ENCODE measurements at places on chromosomes 5 and 9.
A peak's percentile ranks its signal among the peaks of the same experiment; 100 is the strongest.

DNA sequence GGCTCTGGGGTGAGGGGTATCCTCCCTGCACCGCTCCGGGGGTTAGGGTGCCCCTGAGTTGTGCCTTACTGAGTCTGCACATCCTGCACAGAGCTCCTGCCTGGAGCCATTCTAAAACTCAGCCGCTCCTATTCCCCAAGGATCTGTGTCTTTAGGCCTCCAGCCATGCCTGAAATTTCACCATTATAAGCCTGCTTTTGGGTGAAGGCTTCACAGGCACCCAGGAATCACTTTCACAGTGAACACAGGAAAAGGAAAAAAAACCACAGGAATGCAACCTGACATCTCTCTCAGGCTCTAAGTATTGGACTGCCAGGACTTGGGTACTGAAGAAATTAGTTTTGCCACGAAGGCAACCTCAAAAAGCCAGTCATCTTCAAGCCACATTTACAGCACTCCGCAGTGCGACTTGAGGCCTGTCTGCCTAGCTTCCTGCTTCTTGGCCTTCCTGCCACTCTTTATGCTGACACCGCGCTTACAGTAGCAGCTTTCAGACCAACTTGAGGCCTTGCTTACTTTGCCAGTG, 30.9 kb downstream of the GALNT10 start:
- DNase-seq = peak; percentile 57

GRCh38 chr5:61649231-61649630, 317.2 kb downstream of the ZSWIM6 start:
- DNase-seq = no peak

DNA sequence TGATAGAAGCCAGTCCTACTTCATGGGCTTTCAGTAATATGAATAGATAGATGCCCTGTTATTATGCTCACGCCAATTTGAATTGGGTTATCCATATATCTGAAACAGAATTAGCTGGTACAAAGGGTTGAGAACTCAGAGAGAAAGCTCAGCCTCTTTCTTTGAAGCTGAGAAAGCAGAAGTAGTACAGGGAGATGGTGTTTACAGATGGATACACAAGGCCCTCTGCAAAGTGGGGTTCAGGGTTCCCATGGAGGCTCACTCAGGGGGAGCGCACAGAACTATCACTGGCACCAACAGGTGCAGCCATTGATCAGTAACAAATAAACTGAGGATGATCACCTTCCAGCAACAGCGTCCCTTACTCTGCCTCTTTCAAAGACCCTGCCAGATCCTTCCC, 349.7 kb downstream of the ICE1 start:
- no peak for DNase-seq

DNA sequence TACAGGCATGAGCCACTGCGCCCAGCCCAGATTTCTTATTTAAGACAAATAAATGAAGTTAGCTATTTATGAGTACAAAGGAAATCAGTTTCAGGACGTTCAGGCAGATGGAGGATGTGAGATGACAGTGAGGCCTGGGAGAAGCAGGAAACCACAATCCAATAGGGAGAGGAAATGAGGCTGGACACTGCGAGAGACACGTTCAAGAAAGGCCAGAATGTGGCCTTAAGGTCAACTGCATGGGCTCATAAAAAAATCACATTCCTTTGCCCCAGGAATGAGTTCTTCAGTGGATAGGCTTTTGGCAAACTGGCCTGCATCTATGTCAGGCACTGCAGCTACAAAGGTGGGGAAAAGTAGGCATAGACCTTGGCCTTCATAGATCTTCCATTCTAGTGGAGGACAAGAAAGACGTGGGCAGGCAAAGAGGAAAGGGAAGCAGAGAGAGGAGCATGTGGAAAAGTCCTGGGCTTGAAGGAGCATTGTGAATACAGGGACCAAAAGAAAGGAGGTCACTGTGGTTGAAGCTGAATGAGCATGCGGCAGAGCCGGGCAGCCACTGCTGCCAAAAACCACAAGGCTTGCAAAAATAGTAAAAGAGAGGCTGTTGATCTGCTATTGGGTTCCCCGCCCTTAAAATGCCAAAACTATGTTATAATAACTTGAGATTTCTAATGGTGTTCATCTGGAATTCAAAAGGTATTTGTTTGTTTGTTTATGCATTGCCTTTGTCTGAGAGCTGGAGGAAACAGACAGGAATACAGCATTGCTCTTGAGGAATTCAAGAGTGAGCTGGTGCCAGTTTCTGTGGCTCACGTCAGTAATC, 133.0 kb downstream of the GNA14 start:
- DNase-seq = no peak

- no peak for DNase-seq
These were observed 7.8 kb upstream of the PURA start for GRCh38 chr5:140106101-140106500.

- DNase-seq = no peak
These were observed 1026.9 kb downstream of the MAT2B start for GRCh38 chr5:164532235-164532900.

DNA sequence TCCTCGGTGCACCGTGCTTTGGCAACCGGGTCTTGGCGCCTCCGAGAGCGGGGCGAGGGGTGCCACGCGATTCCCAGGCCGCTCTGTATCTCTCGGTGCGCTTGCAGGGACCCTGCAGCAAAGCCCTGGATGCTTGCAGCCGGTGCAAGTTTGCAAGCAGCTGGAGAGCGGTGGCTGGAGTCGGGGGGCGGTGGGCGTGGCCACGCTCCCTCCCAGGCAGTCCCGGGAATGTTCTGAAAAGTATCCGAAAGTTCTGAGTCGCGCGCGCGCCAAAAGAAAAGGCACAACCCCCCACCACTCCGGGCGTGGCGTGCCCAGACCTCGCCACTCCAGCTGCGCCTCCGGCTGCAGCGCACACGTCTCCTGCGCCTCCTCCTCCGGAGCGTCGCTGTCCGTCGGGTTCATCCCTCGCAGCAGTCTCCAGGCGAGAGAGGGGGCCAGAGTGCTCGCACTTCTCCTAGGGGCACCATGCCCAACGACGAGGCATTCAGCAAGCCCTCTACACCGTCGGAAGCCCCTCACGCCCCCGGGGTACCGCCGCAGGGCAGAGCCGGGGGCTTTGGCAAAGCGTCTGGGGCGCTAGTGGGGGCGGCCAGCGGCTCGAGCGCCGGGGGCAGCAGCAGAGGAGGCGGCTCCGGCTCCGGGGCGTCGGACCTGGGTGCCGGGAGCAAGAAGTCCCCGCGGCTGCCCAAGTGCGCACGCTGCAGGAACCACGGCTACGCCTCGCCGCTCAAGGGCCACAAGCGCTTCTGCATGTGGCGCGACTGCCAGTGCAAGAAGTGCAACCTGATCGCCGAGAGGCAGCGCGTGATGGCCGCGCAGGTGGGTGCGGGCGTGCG, at the start of gene DMRT1:
Gene DMRT1, plus strand, starts transcription at position 327 of the 839 bp plus-strand sequence. Its CDS starts 142 bp downstream, at position 469.
- no peak for DNase-seq

- DNase-seq = peak; percentile 26
These were observed 105.3 kb downstream of the PAX5 start for GRCh38 chr9:36928670-36929349.

DNA sequence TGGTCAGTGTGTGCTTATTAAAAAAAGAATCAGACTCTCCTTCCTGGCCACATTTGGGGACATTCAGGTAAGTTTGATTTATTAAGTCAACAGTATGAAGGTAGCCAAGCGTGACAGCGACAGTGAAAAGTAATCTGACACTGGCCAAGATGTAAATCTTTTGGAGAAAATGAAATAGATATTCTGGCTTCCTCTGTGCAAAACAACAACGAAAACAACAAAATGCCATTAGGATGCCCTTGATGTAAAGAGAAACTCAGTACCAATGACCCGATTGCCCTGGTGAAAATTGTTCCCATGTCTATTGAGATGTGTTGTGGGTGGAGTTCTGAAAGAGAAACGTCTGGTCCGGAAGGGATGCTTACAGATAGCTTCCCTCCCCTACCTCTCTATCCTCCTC, 267.8 kb downstream of the MAT2B start:
- no peak for DNase-seq

- DNase-seq = no peak
These were observed 2.6 kb downstream of the NFIB start for GRCh38 chr9:14311171-14311949.

DNA sequence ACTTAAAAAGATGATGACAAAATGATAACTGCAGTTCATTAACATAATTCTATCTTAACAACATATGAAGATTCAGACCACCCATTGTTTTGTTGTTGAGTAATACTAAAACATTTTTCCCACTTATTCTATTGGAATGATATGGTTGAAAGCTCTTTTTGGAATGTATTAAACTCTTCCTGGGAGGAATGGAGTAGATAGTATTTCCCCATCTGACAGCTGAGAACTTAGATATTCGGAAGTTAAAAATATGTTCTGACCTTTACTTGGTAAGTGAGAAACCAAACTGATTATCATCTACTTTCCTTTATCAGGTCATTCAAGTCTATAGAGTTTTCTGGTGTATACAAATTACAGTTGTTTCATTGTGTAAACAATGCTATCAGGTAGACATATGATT, 452.9 kb downstream of the CSNK1G3 start:
- DNase-seq = no peak

GRCh38 chr5:91535499-91535898, 152.4 kb upstream of the ARRDC3 start:
- DNase-seq = no peak

DNA sequence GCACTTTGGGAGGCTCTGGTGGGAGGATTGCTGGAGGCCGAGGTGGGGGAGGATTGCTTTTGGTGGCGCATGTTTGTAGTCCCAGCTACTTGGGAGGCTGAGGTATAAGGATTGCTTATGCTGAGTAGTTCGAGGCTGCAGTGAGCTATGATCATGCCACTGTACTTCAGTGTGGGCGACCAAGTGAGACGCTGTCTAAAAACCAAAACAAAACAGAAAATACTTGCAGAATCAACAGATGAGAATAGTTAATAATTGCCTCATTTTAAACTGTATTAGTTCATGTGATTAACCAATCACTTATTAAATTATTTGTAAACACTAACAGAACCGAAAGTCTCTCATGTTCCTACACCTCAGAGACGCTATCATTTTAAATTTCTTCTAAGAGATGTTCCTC, 118.1 kb downstream of the CCDC171 start:
- DNase-seq = no peak
